Heart left ventricle (tissue), 16 donors: ENCODE measurements at places on chromosomes 13 and 19. TPM values are rescaled to one million over a fixed set of nuclear protein-coding genes. Genes with fewer than 3 reads are reported as not detected.

GRCh38 chr19:30256496-30256850 is 115.7 kb upstream of the ZNF536 start:
- no peaks in the 10 kb centered on the region for H3K4me1 ChIP-seq
- H3K27me3 ChIP-seq, result peaks cover 13% of the 10 kb centered on the region
- no peak for DNase-seq

DNA sequence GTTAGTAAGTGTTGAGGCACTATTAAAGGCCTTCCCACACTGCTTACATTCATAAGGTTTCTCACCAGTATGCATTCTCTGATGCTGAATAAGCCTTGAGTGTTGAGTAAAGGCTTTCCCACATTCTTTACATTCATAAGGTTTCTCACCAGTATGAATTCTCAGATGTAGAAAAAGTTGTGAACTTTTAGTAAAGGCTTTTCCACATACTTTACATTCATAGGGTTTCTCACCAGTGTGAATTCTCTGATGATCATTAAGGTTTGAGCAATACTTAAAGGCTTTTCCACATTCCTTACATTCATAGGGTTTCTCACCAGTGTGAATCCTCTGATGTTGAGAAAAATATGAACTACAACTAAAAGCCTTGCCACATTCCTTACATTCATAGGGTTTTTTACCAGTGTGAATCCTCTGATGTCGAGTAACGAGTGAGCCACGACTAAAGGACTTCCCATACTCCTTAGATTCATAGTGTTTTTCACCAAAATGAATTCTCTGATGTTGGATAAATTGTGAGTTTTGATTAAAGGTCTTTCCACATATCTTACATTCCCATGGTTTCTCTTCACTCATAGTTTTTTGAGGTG is 24.2 kb downstream of the ZNF829 start:
- no peak for DNase-seq
- H3K27ac ChIP-seq, result no peak overlapping the region
- no peaks in the 10 kb centered on the region for H3K27me3 ChIP-seq
- no peak overlapping the region for H3K4me3 ChIP-seq
- H3K4me1 ChIP-seq, result no peaks in the 10 kb centered on the region

EDNRB gene
- total RNA-seq, result 31.8 TPM

GRCh38 chr13:49679246-49679645 is 12.0 kb downstream of the EBPL start:
- H3K27me3 ChIP-seq, result no peaks in the 10 kb centered on the region
- no peak overlapping the region for H3K27ac ChIP-seq
- H3K36me3 ChIP-seq, result peaks cover 7% of the 10 kb centered on the region
- DNase-seq, result no peak

DNA sequence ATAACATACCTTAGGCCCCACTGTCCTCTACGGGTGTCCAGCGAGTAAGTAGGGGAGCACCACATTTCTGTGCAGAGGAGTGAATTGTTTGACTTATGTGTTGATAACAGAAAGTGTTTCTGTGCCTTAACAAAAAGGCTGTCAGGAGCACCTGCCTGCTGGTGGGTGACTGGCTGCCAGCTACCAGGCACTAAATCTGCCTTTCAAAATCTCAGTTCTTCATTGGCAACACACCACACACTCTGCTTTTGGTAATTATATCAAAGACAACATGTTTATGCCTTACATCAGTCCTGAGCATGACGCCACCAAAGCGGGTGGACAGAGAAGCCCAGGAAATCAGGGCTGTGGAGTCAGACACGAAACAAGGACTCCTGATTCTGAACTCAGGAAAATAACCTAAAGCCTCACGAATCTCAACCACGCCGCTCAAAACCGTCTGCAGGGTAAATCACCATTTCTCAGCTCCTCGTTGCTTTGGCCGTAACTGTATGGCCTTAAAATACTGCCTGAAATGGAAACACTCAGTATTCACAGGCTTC is 105.2 kb upstream of the SOX1 start:
- H3K4me3 ChIP-seq, result no peak overlapping the region
- no peaks in the 10 kb centered on the region for H3K27me3 ChIP-seq
- no peaks in the 10 kb centered on the region for H3K36me3 ChIP-seq
- H3K27ac ChIP-seq, result no peak overlapping the region

PEG3 gene
- 9.4 TPM for total RNA-seq

DNA sequence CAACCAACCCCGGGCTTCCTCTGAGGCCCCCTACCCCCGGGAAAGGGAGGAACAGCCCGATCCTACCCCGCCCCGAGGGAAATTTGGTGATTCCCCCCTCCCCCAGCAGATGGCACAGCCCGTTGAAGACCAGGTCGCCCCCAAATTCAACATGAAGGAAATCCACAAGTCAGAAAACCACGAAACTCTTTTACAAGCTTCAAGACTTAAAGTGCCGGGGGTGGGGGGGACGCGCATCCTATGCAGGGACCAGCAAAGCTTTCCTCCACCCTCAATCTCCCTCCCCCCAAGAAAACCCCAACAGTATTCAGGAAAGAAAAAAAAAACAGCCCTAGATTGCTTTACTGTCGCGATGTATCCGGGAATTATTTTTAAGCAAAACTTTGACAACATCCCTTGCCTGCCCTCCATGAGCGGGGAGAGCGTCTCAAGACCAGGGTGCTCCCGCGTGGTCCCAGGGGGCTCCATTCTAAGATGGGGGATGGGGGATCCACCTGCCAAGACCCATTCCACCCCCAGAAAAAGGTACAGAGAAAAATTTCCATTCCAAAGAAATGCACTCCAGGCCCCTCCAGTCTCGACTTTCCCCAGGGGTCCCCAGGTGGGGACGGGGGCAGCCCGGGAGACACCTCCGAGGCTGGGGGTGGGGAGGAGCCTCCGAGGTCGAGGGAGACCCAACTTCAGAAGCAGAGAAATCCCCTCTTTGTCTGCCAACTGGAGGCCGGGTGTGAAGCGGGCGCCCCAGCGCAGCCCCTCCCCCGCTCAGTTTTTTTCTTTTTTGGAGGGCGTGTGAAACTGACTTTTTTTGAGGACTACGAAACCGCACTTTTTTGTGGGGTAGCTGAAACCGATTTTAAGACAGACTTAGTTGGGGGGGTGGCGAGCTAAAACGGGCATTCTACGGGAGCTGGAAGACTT is 1.5 kb downstream of the TCF3 start:
- H3K27me3 ChIP-seq, result no peaks in the 10 kb centered on the region
- peaks cover 21% of the 10 kb centered on the region for H3K36me3 ChIP-seq
- H3K27ac ChIP-seq, result peak overlapping the region; percentile 79
- H3K4me3 ChIP-seq, result peak overlapping the region; percentile 93
- peaks cover 10% of the 10 kb centered on the region for H3K4me1 ChIP-seq

CEBPA gene
- 7.3 TPM for total RNA-seq

DNA sequence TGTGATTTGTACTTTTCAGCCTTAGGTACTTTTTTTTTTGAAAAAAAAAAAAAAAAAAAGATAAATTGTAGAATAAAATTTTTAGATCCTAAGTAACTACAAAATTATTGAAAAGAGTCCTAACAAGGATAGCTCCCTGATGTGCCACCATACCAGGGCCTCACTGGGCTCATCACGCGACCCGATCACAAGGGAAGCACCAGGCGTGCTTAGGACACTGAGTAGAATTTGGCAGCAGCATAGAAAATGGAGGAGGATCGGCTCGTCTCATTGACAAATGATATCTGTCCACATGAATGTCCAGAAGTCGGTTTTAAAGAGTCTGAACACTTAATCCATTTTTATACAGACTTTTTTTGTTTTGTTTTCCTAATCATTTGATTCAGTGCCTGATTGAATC is 179.0 kb downstream of the STK24 start:
- H3K4me3 ChIP-seq, result no peak overlapping the region
- no peaks in the 10 kb centered on the region for H3K4me1 ChIP-seq
- H3K36me3 ChIP-seq, result no peaks in the 10 kb centered on the region
- no peak overlapping the region for H3K27ac ChIP-seq

DNA sequence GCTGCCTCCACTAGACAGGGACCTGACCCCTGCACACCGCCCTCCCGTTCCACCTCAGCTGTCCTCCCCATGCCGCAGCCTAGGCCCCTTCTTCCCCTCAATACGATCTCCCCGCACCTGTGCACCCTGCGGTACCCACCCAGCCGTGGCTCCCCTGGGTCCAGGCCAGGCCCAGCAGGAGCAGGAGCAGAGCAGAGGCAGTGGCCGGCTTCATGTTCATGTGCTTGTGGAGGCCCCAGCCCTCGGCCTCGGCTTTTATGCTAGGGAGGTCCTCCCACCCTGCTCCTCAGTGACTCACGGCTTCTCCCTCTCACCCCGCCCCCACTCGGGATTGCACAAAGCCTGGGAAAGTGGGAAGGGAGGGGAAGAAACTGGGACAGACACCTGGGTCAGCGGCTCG is 11.4 kb upstream of the KRTDAP start:
- no peaks in the 10 kb centered on the region for H3K27me3 ChIP-seq
- no peak overlapping the region for H3K4me3 ChIP-seq
- peak; percentile 51 for DNase-seq
- no peak overlapping the region for H3K27ac ChIP-seq

CYP2A6 gene
- not detected for total RNA-seq

TGFBR3L gene
- total RNA-seq, result 6.8 TPM
